Activated CD4-positive, CD25-positive, alpha-beta regulatory T cell treated with anti-CD3 and anti-CD28 coated beads, Interleukin-2, amount 50 U/mL, for 72 hours (primary cell): ENCODE measurements at places on chromosomes 12 and 14.

DNA sequence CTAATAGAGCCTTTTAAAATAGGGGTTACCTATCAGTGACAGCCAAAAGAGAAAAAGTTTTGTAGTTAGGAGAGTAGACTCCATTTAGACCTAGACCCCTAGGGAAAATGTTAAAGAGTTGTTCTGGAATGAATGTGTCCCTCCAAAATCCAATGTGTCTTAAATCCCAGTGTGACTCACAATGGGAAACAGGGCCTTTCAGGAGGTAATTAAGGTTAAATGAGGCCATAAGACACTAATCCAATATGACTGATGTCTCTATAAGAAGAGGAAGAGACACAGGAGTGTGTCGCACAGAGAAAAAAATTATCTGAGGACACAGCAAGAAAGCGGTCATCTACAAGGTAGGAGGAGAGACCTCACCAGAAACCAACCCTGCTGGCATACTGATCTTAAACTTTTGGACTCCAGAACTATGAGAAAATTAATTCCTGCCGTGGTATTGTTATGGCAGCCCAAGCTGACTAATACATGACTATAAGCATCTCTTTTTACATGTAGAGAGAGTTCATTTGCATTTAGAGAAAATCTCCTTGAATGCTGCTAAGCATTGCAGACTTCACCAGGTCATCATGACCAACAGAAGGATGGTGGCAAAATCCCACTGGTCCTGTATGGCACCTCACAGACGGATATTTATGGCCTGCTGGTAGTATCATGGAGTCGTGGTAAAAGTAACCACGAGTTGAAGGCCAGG lies 259.6 kb upstream of the TMTC1 start:
- DNase-seq: no peak

GRCh38 chr12:98894412-98895085 lies 249.5 kb downstream of the APAF1 start:
- no peak for DNase-seq

DNA sequence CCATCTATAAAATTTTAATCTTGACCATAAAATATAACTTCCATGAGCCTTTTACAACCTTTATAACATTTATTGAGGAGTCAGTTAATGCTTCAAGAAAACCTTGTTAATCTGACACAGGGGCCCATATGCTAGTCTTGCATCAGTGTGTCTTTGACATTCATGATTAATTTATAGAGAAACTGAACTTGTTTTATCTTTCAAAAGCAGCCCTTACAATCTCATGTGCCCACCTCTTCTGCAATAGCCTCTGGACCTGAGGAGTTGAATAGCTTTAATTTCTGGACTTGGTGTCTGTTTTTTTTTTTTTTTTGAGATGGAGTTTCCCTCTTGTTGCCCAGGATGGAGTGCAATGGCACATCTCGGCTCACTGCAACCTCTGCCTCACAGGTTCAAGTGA lies 8.6 kb upstream of the LPCAT3 start:
- DNase-seq: no peak

DNA sequence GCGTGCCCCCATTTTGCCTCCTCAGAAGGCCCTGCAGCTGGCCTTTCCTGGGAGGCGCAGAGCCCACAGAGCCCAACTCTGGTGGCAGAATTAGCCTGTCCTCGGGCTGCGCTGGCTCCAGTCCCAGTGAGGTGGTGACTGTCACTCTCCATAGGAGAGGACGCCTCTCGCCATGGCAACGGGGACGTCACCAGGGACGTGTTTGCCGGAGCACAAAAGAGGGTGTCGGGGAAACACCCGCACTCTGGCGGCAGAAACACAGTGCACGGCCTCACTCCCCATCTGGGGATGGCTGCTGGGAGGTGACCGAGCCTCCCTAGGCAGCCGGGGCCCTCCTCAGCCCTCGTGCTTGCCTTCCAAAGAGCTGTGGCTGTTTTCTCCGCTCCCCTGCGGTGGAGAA lies 50.2 kb upstream of the NCOR2 start:
- DNase-seq: no peak

GRCh38 chr12:72110937-72111650 lies 161.1 kb upstream of the TRHDE start:
- no peak for DNase-seq

GRCh38 chr14:83912032-83912642 lies 1617.8 kb upstream of the FLRT2 start:
- no peak for DNase-seq

DNA sequence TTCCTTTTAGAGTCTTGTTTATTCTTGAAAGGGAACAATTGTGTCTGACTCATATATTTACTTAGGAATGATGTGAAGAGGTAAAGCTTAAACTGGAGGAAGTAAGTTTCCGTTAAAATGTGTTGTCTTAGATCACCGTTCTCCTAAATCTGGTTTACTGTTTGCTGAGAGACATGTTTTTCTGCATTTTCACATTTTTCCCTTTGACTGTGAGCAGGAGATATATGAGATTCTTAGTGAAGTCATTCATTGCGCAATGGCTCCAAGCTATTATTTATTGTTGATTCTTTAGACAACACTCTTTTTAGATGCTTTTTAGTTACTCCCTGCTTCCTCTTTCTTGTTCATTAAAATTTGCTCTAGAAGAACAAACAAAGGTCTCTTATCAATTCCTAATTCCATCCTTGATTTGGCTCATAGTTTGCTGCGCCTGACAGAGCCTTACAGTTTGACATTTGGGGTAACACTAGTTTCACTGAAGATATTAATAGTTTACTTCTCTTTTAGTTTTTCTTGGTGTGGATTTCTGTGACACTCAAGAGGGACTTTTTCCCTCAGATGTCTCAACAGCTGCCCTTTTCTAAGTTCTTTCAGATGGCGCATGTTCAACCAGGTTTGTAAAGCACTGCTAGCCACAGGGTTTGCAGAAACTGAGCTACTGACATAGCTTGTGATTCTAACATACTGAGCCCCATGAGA lies 11.4 kb downstream of the CLECL1 start:
- no peak for DNase-seq

- no peak for DNase-seq
Observed at GRCh38 chr14:101776344-101776743, 14.8 kb downstream of the PPP2R5C start.
